ENCODE measurements at places on chromosomes 6 and 20.

DNA sequence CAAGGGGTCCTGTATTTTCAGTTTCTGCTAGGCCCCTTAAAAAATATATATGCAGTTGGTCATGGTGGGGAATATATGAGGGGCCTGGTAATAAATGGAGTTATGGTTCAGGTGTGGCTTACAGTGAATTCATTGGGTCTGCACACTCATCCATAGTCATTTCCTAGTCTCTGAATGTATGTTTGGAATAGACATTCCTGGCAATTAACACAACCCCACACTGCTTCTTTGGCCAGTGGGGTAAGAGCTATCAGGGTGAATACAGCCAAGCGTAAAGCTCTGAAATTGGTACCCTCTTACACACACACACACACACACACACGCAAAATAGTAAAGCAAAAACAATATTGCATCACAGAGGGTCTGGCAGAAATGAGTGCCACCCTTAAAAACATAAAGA, 56.5 kb downstream of the QRSL1 start:
- no peak for DNase-seq

GRCh38 chr20:36854348-36855240, 21.3 kb upstream of the TLDC2 start:
- no peak for DNase-seq

GRCh38 chr6:6287415-6287814, 33.0 kb downstream of the F13A1 start:
- no peak for DNase-seq

GRCh38 chr6:99276747-99277146, 72.7 kb downstream of the FAXC start:
- no peak for DNase-seq

GRCh38 chr6:26156850-26157250, 69.6 kb downstream of the HFE start:
- peak; percentile 13 for DNase-seq

GRCh38 chr20:77231-77630, 10.2 kb upstream of the DEFB125 start:
- DNase-seq, result no peak

Data from AG08396 (cell line).